ENCODE measurements at places on chromosomes 6 and 20.

GRCh38 chr6:4665489-4666417 lies 110.5 kb upstream of the CDYL start:
- DNase-seq = no peak

GRCh38 chr20:5715071-5715841 lies 34.9 kb upstream of the SHLD1 start:
- DNase-seq = no peak

GRCh38 chr20:53839423-53840176 lies 230.8 kb downstream of the BCAS1 start:
- DNase-seq = no peak

DNA sequence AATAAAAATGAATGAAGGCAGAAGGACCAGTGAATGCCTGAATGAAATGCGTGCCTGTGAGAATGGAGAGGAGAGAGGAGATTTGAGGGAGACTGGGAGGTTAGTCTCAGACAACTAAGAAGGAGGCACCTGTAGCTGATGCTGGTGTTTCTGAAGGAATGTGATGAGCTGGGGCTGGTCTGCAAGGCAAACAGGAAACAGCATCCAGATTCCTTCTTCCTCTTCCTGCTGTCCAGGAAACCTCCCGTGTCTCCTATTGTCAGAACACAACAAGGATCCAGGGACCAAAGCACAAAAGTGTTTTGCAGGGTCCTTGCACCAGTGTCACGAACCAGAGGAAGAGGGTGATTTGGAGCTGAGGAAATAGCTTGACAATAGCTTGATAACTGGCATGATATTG lies 50.4 kb upstream of the TAB2 start:
- no peak for DNase-seq

DNA sequence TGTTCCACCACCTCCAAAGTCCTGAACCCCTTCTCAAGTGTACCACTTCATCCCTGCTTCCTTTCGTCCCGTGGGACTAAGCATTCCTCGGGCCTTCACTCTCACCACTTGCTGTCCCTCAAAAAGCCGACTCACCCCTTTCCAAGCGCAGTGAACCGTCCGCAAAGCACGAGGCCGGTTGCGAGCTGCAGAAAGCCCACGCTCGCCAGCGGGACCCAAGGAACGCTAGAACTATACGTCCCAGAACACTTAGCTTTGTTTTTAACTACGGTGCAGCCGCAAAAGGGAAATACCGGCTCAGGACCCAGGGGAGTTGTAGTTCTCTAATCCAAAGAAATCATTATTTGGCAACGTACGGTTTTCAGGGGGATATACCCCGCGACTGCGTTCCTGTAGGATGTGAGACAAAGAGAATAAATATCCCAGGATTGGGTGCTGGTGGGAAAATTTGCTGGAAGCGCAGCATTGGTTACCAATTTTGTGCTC lies 416 bp upstream of the POLR1H start:
- no peak for DNase-seq

DNA sequence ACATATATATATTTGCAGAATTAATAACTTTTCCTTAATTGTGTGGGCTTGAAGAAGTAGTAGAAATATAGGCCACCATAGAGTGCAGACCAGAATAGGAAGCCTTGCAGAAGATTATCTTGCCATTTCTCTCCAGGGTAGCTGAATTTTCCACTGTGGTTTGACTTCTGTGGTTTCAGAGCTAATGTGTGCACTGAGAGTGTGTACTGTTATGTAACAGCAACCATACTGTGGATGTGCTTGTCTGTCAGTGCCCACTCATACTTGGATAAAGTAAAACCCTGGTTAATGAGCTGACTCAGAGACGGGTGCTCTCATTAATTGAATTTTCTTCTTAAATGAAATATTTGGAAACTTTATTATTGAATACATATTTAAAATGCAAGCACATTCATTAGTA lies 57.2 kb downstream of the CEP43 start:
- no peak for DNase-seq

GRCh38 chr6:110307368-110307767 lies 50.8 kb downstream of the METTL24 start:
- no peak for DNase-seq

- no peak for DNase-seq
Observed at GRCh38 chr6:36241728-36242127, 28.1 kb upstream of the PNPLA1 start.

DNA sequence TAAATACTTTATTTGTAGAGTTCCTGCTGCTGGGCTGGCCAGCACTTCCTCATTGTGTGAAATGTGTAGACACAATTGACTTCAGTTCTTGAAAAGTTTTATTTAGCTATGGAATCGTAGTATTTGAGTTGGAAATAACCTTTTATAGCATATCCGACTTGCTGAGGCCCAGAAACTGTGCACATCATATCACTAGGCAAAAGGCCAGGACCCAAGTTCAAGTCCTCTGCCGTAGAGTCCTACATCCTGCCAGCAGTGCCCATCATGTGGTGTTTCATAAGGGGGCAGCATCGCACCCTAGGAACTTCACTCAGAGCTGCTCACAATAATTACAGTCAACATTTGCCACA lies 207.7 kb upstream of the SNX9 start:
- DNase-seq = no peak

GRCh38 chr6:37168811-37169495 lies 999 bp upstream of the PIM1 start:
- no peak for DNase-seq

DNA sequence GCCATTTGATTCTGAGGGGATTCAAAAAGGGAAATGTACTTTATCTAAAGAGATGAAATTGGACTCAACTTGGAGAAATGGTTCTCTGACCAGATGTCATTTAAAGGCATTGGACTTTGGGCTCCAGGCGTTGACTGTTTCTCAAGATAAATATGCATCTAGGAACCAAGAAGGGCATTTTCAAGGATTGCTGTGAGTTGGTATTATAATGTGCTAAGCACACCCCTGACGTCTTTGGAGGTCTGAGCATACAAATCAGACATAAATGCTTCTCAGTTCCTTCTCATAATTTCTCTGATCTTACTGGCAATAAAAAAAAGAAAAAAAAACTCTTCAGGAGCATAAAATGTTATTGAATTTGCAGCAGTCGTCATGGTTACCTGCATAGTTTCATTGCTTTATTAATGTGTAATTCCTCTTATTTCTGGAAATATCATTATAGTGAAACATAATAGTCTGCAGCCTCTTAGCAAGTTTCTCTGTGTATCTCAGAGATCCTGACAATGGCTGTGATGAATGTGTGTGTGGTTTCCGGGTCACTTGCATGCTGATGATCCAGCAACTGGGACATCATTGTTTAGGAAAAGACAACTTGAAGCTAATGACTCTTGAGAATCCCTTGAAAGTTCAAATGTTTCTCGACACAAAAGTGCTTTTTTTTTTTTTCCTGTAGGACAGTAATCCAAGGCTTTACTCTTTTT lies 136.0 kb downstream of the AIG1 start:
- DNase-seq = no peak

- no peak for DNase-seq
Observed at GRCh38 chr6:75502884-75503283, 9.3 kb upstream of the FILIP1 start.

GRCh38 chr6:56916849-56917551 lies 37.9 kb upstream of the BEND6 start:
- no peak for DNase-seq

DNA sequence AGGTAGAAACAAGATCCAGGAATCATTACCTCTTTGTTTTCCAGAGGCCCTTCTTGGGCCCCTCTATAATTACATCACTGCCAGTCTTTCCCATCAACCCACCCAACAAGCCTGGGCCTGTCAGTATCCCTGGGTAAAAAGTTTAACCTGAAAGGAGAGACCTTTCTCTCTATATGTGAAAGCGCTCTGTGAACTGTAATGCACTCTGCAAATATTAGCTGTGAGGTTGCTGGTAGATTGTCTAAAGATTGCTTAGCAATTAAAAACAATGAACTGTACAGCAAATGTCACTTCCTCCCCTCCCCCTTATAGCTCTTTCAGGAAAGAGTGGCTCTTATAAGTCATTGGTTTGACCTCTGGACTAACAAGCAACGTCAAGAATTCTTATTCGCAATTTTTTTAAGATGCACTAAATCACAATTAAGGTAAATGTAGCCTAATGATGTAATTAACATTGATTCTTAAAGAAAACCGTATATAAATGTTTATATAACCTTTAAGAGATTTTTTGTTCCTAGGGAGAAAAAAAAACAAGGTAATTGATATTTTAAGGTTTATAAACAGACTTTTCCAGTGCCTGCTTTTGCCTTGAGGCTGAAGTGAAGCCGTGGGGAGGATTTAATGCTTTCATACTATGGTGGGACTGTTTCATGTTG lies 18.4 kb downstream of the ECT2L start:
- no peak for DNase-seq

DNA sequence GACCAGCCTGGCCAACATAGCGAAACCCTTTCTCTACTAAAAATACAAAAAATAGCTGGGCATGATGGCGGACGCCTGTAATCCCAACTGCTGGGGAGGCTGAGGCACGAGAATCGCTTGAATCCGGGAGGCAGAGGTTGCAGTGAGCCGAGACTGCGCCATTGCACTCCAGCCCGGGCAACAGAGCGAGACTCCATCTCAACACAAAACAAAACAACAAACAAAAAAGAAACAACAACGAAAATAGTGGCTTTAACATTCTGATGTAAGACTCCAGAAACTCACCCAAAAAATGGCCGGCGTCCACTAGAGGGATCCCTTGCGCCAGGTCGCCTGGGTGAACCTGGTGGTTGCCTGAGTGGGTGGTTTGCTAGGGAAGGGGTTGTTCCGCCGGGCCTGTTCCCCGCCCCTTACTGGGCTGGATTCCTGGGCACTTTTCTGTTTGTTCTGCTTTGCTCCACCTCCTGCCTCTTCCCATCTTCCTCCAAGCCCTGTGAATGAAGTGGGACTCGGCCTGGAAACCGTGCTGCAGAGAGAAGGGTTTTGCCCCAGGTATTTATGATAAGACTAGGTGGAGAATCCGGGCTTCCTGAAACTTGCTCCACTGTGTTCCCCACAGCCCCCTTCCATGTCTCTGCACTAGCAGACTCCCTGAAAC lies 1.5 kb downstream of the PABPC1L start:
- no peak for DNase-seq

- DNase-seq = no peak
Observed at GRCh38 chr6:137283940-137284810, 65.0 kb upstream of the IFNGR1 start.

DNA sequence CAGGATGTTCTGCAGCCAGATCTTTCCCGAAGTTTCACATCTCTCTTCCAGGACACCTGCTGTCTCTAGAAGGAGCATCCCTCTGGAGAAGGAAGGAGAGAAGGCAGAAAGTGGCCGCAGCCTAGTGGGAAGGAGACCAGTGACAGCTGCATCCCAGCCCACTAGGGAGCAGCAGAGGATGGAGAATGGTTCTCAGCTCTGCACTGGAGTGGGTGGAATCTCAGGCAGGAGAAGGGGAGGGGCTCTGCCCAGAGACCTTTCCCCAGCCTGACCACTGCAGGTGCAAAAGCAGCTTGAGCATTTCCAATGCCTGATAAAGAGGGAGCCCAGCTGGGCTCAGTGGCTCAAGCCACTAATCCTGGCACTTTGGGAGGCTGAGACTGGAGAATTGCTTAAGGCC lies 32.3 kb downstream of the NCR2 start:
- peak; percentile 10 for DNase-seq

- DNase-seq = no peak
Observed at GRCh38 chr6:18279422-18279821, 15.1 kb upstream of the DEK start.

DNA sequence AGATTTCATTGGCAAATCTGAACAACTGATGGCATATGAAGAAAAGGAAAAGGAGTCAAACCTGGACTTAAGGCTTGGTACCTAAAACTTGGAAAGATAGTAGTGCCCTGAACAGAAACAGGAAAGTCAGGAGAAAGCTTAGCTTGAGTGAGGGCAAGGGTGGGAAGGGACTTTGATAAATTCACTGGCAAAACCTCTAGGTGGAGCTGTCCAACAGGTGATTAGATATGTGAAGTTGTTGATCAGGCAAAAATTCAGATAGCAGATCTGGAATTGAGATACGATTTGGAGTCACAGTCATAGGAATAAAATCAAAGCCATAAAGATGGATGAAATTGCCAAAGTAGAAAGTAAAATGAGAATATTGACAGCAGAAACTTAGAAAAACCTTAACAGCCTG lies 16.1 kb upstream of the ZNF292 start:
- peak; percentile 19 for DNase-seq

GRCh38 chr6:29502597-29502996 lies 14.8 kb upstream of the MAS1L start:
- DNase-seq = peak; percentile 68

GRCh38 chr6:37709250-37709931 lies 11.7 kb upstream of the MDGA1 start:
- DNase-seq = no peak

- DNase-seq = no peak
Observed at GRCh38 chr6:142551274-142551811, 249.5 kb downstream of the ADGRG6 start.

GRCh38 chr6:12675931-12676330 lies 40.6 kb upstream of the PHACTR1 start:
- DNase-seq = no peak

DNA sequence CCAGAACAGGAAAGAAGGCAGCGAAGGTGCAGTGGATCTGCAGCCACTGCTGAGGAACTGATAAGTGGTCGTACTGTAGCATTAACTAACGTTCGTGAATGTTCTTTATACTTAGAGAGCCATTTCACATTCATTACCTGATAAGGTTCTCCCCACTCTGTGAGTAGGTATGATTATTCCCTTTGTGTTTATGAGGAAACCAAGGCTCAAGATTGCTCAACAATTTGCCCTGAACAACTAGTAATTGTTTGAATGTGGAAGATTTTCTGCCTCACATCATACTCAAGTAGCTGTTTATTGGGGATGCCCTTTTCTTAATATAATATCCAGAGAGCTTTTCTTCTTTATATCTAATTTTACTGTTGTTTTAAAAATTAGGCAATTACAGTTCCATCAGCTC lies 24.9 kb upstream of the ELOVL5 start:
- no peak for DNase-seq

GRCh38 chr6:43199912-43200311 lies 17.9 kb downstream of the CUL9 start:
- no peak for DNase-seq

- DNase-seq = no peak
Observed at GRCh38 chr20:6269168-6269873, 146.5 kb upstream of the FERMT1 start.
